ENCODE measurements at places on chromosomes 16 and 17. TPM values are rescaled to one million over a fixed set of nuclear protein-coding genes. Genes with fewer than 3 reads are reported as not detected.

Gene CPNE7
- 0.58 TPM for total RNA-seq

DNA sequence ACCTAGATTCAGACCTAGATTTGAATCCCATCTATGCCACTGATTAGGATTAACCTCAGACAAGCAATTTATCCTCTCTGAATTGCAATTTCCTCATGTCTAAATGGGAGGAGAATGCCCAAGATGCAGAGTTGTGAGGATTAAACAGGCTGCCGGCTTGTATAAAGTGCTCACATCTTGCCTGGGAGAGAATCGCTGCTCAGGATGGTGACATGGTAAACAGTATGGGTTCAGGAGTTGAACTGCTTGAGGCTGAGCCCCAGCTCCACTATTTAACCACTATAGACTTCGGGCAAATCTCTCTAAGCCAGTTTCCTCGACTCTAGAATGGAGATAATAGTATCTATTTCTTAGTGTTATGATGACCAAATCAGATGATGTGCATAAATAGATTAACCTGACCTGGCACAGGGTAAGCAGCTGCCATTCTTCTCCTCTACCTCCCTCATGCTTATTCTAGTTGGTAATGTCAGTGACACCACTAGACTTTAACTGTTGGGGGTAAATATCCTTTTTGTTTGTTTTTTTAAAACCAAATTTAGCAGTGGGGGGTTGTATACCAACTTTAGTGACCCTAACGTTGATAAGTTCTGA is 732 bp upstream of the RPL27 start:
- no peak for DNase-seq

Gene TLCD3B
- not detected for total RNA-seq

- no peak for DNase-seq
Observed at GRCh38 chr17:73396431-73397277, 84.9 kb upstream of the CDC42EP4 start.

- no peak for DNase-seq
Observed at GRCh38 chr16:1506494-1507213, 13.5 kb downstream of the TELO2 start.

Gene TEDC2
- total RNA-seq = 12.1 TPM

DNA sequence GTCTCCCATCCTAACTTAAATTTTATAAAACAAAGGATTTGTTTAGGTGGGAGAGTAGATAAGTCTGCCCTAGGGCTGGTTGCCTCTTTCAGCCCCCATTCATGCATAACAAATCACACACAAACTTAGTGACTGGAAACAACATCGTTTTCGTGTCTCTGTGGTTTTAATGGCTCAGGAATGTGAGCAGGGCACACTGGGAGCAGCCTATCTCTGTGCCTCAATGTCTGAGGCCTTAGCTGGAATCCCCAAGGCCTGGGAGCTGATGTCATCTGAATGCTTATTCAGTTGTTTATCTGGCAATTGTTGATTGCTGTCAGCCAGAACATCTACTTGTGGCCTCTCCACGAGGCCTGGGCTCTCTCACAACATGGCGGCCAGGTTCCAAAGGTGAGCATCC is 101.9 kb upstream of the HSBP1 start:
- DNase-seq = no peak

- DNase-seq = no peak
Observed at GRCh38 chr16:74046524-74046923, 250.1 kb upstream of the PSMD7 start.

Gene MMP25
- total RNA-seq = 0.03 TPM

- no peak for DNase-seq
Observed at GRCh38 chr16:75476817-75477216, 12.3 kb upstream of the TMEM170A start.

All from SK-MEL-5 (cell line).